ENCODE measurements at places on chromosomes 1 and 21.

DNA sequence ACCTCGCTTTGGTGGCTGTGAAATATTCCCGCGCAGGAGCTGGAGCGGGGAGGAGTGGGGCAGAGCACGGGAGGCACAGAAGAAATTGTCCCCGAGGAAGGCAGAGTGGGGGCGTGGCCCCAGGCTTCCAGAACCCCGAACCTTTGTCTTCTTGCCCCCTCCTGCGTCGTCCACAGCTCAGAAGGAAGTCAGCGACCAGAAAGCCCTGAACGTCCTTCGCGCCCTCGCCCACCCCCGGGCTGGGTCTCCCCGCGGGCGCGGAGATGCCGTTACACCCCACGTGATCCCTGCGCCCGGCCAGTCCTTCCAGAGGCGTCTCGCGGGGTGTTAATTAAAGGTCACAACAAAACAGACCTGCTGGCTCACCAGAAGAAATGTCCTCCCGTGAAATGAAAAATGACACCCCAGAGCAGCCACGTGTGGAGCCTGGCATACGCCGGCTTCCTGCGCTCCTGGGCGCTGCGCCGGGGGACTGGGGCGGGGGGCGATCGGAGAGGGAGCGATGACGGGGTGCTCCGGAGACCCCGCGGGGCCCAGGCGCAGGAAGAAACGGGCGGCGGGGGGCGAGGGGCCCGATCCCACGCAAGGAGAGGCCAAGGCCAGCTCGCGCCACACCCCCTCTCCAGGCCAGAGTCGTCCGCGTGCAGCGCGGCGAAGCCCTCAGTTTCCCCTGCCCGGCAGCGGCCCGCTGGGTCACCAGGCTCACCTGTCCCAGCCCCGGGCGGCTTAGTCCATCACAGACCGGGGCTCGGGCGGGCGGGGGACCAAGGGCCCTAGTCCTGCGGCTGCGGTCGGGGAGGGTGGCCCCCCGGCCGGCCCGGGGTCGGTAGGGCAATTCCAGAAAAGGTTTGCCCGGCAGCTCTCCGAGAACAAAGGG is 995 bp upstream of the KIF26B start:
- DNase-seq: no peak

DNA sequence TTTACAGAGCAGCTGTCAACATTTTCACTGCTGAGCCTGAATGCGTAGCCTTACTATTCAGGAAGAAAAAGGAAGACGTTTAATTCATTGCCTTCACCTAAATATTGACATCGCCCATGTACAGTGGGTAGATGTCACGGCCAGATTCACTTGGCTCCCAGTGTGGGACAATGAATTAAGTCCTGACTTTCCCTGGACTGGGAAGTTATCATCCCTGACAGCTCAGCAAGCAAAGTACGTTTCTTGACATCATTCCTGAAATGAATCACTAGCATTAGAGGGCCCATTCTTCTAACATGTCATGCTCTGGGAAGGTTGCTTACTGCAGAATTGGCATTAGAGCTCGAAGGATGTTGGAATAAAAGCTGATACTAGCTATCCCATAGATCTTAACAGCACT is 37.8 kb downstream of the LRRC53 start:
- no peak for DNase-seq

DNA sequence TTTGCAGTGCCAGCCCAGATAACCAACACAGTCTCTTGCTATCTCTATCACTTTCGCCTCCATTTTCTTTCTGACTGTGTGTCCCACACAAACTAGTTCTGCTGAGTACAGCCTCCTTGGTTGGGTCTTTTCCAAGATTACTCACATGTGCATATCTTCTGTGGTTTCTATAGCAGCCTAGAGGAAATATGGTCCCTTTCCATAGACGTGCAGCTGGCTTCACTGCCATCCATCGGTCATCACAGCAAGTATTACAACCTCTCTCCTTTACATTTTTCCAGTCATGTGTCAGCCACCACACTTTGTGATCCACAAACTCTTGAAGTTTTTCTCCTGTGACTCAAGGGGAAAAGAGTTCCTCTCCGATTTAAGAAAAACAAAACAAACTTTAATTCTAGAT is 893.4 kb upstream of the ADGRL4 start:
- DNase-seq: no peak

DNA sequence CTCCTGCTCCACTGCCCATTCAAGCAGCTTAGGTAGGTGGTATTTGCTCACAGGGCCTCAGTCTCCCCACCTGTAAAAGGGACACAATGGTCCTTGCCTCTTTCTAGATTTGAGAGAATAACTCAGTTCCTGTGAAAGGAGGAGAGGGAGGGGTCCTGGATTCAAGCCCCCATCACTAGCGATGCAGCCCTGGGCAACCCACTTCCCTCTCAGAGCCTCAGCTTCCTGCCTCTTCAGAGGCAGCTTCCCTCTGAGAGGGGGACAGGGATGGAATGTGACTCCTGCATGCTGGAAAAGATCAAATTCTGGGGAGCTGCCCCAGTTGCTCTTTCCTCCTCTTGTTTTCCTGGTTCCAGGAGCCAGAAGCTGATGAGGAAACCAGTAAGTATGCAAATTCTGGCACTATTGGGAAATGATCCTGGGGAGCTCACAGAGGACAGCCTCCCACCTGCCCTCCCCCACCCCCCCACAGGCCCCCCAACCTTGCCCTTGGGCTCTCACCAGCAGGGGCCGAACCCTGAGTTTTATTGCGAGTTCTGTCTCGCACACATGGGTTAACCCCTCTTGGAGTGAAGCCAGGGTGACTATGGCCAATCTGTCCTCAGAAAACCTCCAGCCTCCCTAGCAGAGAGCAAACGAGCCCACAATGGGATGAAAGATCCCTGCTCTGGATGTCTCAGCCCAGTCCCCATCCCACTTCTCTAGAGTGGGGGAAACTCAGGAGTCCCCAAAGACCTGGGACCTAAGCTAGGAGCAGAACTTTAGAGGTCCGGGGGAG is 11.7 kb downstream of the ZC3H12A start:
- peak; percentile 65 for DNase-seq

GRCh38 chr1:71695821-71696220 is 586.5 kb downstream of the NEGR1 start:
- no peak for DNase-seq

GRCh38 chr1:170823120-170823519 is 112.2 kb upstream of the MROH9 start:
- DNase-seq: no peak

DNA sequence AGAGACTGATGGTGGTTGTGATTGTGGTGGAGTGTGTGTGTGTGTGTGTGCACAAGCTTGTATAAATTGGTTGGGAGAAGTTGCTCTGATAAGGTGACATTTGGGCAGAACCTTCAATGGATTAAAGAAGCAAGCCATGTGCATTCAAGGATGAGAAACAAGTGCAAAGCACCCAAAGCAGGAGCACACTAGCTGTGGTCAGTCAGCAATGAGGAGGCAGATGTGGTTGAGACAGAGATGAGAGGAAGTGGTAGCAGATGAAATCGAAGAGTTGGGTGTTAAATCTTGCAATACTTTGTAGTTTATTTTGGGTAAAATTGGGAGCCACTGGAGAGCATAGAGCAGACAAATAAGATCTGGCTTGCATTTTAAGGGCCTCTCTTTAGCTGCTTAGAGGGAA is 4.4 kb upstream of the PGBD5 start:
- DNase-seq: peak; percentile 28

DNA sequence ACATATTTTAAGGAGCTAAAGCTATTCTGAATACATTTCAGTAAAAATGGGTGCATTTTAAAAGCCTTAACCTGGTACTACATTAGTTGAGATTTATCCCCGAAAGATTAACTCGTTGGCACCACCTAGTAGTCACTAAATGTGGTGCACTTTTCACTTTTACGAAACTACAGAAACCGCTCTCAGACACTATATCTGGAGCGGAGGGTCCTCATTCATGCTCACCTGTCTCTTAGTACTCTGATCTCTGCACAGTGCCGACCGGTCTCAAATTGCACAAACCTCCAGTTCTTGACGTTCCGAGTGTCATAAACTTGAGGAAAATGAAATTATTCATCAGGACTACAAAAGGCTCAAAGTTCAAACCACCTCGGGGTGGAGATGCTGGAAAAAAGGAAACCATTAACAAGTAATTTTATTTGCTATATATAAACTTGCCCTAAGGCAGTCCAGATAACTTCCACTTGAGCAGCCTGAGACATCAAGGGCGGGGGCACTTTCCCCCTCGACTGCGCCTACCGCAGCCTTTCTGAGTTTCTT is 722 bp downstream of the LZIC start:
- peak; percentile 60 for DNase-seq

DNA sequence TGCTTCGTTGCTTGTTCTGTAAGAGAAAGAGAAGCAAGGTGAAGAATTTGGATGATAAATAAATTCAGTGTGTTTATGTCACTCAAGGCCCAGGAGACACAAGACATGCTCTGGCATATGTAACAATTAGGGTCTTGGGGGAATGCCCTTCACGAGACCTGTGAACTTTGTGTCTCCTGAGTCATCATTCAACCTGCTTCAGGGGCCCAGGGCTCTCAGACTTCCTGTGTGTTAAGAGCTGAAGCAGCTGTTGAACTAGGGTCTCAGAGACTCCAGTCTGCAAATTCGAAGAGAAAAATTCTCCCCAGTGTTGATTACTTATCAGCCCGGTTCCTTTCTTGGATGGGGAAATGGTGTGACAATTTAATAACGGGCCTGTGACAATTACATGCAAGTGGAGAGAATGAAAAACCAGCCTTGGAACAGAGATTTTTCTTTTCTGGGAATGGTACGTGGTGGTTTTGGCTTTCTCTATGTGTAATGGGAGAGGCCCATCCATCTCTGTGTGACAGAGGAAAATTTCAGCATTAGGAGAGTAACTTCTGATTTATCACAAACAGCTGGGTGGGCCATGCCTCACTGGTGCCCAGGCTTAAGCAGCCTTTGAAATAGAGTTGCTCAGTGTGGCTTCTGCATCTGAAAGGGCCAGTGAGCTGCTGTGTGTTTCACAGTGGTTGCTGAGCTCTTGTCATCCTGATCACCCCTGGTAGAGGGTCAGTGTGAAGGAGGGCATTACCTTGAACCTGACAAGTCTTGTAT is 22.4 kb downstream of the HUNK start:
- no peak for DNase-seq

DNA sequence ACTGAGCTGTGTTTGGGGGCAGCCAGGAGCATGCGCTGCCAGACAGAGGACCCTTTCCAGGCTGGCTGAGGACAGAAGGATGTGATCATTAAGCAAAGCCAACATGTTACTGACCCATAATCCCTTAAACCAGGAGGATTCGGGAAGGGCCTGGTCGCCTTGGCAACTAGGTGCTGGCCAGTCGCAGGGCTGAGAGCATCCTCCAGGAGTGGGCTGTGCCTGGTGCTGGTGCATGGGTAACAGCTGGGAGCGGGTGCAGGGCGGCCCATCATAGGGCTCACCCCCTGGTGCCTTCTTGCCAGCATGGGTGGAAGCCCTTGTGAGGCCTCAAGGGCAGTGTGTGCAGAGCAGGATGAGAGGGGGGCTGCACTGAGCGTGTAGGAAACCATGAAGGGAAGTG is 17.2 kb downstream of the CDK18 start:
- DNase-seq: no peak

- DNase-seq: no peak
Observed at GRCh38 chr1:53134042-53134485, 8.4 kb downstream of the SLC1A7 start.

DNA sequence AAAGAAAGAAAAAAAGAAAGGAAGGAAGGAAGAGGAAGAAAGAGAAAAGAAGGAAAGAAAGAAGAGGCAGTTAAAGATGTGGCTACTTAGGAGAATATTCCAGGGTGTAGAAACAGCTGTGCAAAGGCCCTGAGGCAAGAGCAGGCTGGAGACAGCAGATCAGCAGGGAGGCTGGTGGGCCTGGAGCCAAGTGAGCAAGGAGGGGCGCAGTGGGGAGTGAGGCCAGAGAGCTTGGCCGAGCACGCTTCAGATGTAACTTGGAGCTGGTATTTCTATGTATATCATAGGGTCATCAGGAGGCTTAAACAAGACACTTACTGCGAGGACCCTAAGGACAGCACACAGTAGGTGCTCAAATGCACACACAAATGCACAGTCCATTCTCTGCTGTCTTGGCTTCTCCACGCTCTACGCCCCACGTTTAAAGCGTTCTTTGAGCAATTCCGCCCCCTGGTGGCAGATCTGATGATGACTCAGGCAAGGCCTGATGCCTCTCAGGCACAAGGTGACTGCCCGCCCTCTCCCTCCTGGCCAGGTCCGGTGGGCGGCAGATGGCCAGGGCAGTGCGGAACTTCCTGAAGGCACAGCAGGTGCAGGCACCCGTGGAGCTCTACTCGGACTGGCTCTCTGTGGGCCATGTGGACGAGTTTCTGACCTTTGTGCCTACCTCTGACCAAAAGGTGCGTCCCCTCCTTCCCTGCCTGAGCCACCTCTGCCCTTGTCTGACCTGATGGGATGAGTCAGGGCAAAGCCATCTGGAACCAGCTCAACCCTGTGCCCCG is 11.9 kb upstream of the PADI3 start:
- peak; percentile 94 for DNase-seq

DNA sequence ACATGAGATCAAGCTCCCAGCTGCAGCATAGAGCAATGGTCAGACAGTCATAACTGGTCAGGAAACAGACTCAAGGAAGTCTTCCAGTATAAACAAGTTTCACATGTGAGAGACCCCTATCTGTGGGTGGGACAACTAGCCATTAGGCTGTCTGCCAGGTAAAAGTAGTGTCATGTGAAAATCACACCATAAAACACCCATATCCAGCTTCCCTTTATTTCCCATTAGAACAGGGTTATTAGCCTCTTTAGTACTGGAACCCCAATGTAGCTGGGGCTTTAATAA is 426.7 kb downstream of the KCNT2 start:
- no peak for DNase-seq

DNA sequence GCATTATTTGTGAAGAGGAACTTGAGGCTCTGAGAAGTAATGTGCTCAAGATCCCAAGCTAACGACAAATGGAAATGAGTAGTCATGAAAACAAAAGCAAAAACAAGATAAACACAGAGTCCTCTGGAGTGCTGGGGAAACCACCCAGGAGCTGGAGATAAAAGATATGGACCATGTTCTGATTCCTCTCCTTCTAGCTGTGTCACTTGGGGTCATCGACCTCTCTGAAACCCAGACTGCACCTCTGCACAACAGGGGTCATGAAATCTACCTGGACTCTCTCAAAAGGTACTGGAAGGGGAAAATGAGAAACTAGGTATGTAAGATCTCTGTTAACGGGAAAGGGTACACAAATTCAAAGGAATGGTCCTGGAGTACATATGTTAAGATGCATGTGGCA is 6.5 kb downstream of the PGLYRP4 start:
- DNase-seq: no peak

- peak; percentile 93 for DNase-seq
Observed at GRCh38 chr1:230191079-230191804, 124.2 kb downstream of the GALNT2 start.

DNA sequence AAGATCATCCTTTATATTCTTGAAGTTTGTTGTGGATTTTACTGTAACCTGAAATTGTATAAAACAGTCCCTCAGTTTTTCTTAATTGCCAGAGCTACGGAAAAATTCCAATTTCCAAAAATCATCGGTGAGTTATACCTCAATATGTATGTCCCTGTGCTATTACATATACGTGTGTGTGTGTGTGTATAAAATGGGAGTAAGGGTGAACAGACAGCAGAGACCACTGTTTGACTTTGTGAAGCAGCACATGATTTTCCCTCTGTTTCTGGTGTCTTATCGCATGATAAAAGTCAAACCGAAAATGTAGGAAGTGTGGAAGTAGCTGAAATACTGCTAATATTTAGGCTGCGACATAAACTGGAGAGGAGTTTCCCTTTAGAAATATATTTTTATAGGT is 1.2 kb downstream of the OR2T1 start:
- DNase-seq: no peak
